Activated CD8-positive, alpha-beta T cell treated with anti-CD3 and anti-CD28 coated beads, Interleukin-2, amount 10 ng/mL, durations not matched to agents 7 days and 5 days (primary cell): ENCODE measurements at places on chromosomes 3 and 15.

DNA sequence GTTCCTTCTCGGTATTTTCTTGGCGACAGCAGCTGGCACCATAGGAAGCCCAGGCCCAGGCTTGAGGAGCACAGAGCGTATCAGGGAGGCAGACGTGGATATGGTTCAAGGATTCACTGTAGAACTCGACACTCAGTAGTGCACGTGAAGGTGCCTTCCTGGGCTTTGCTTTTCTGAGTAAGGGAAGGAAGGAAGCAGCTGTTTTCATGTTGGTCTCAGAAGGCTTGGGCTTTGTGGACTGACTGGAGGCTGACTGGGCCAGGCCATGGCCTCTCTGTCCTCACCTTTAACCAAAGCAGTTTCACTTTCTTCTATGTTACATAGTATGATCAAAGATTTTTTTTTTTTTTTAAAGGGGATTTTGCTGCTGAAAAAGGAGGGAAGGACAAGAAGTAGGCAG is 6.9 kb upstream of the GHRL start:
- DNase-seq: no peak

- no peak for DNase-seq
These were observed 2.5 kb downstream of the TCTA start for GRCh38 chr3:49414753-49415152.

DNA sequence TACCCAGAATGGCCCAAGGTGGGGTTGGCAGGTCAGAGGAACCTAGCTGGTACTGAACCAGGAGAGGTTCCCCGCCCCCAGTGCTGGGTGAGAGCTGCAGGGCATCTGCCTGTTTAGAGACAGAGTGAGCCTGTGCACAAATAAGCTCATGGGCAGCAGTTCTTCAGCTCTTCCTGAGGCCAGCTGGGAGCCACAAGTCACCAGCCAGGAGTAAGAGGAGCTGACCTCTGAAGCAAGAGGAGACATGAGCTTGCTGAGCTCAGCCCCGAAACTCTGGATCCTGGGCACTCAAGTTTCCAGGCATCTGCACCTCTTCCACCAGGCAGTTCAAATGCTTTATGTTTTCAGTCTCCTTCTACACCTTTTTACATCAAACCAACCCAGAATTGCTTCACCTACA is 2.1 kb downstream of the RTP2 start:
- DNase-seq: no peak

GRCh38 chr15:101540480-101541239 is 51.2 kb upstream of the PCSK6 start:
- no peak for DNase-seq

DNA sequence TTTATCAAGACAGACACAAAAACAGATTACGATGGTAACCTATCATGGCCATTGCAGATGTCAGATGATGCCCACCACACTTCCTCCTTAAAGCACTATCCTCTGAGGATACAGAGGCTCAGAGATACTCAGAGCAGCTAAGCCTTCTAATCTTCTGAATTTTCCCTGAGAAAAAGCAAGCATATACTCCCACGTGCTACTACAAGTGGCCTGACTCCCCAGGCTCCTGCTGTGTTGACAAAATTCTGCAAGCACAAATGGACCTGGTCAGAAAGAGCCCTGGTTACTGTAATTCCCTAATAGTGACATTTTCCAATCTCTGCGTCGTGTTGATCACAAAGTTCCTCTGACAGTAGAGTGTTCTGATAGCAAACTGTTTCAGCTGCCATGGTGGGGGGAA is 207.1 kb downstream of the KCNMB2 start:
- no peak for DNase-seq

DNA sequence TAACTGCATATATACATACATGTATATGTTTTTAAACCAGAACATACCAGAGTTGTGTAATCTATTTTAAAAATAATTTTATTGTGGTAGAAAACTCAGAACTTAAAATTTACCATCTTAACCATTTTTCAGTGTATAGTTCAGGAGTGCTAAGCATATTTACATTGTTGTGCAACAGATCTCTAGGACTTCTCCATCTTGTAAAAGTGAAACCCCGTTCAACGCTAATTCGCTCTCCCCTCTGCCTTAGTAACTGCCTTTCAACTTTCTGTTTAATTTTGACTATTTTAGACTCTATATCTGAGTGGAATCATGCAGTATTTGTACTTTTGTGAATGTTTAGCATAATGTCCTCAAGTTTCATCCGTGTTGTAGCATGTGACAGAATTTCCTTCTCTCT is 51.8 kb upstream of the SSR3 start:
- DNase-seq: no peak

- DNase-seq: peak; percentile 63
These were observed 34.4 kb downstream of the PAQR9 start for GRCh38 chr3:142929109-142929508.

DNA sequence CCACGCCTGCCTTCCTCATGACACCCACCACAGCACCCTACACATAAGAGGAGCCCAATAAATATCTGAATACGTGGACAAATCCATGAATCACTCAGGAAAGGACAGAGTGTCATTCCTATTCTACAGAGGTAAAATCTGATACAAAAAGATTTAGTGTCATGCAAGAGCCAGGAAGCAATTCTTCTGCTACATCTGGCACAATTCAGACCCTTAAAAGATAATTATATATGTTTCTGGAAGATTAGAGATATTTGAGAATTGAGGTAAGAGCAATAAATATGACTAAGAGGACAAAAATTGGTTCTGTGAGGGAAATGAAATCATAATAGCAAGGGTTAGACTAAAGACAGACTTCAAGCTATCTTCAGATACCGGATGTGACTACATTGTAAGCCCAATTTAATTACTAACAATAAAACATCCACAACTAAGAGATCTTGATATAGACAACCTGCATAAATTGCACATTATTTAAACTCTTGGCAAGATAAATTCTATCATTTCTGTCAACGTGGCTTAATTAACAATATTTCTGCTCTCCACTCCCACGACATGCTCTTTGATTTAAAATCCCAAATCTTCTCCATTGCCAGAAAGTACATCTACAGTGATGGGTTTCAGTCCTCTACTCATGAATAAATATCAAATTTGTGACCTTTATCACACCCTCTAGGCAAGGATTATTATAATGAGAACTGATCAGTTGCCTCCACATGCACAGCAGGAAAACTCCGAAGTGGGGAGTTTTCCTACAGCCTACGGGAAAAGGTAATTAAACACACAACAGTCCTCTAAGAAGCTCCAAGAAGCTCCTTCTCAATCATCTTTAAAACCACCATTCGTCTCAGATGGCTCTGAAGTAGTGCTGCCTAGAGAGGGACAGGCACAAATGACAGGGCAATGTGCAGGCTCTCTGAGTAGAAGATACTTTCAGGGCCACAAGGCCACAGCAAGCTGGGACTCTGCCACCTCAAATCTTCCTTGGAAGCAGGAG is 32.6 kb downstream of the MB21D2 start:
- DNase-seq: no peak

GRCh38 chr3:150238995-150239619 is 169.0 kb upstream of the TSC22D2 start:
- no peak for DNase-seq

GRCh38 chr3:129625072-129625874 is 18.8 kb upstream of the PLXND1 start:
- no peak for DNase-seq

GRCh38 chr15:45585069-45585791 is 1.9 kb upstream of the BLOC1S6 start:
- no peak for DNase-seq

GRCh38 chr3:186506857-186507256 is 37.3 kb downstream of the CRYGS start:
- no peak for DNase-seq

DNA sequence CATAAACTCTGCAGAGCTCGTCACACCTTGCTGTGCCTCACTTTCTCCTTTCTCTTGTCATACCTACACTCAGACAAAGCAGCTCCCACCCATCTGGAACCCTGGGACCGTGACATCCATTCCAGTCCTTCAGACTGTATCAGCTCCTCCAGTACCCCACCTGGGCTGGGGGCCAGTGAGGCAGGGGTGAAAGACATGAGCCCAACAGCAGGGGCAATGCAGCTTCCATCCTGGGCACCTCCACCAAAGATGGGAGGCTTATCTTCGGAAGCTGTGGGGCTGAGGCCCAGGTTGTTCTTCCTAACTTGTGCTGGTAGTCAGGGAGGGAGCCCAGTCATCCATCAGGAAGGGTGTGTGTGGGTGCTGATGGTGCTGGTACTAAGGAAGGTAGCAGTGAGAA is 109.2 kb downstream of the EEFSEC start:
- DNase-seq: no peak

DNA sequence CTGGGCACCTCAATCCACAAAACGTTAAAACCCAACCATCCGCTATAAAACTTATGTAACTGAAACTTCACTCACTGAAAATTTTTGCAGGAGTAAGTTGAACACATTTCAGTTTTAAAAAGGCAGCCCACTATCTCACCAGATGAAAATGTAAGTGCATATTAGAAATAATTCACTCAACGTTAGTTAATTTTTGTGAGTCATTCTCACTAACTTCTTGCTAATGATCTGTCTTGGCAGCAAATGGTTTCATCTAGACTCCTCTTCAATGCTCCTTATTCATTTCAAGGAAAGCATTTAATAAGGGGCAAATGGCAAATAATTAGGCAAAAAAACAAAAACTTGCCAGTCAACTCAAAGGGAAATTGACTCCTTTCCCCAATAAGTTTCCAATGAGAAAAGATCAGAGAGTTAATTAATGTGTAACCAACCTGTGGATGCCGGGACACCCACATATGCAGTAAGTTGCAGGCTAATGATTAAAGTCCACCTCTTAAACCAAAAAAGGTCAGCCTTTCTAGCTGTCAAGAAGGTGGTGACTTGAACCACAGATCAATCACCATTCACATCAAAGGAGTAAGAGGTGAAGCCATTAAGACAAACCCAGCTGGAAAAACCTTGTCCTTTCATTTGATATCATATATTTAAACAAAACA is 22.9 kb upstream of the PRICKLE2 start:
- DNase-seq: no peak

- no peak for DNase-seq
These were observed 51.5 kb downstream of the CFAP92 start for GRCh38 chr3:128942161-128942952.

DNA sequence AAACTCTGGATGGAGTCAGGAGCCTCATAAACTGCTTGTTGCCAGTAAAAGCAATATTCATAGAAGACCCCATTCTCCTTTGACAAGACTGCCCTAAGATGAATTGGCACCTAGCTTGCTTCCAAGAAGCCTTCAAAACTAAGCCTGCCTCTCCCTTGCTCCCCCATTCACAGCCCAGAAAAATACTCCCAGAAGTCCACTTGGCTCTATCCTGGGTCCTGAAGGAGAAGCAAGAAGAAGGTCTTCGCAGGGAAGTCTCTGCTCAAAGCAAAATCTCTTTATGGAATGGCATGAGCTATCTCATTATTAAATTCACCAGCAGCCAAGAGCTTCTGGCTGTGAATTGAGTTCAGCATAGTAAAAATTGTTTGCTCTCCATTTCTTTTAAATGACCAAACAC is 230.2 kb upstream of the ARRDC4 start:
- no peak for DNase-seq

DNA sequence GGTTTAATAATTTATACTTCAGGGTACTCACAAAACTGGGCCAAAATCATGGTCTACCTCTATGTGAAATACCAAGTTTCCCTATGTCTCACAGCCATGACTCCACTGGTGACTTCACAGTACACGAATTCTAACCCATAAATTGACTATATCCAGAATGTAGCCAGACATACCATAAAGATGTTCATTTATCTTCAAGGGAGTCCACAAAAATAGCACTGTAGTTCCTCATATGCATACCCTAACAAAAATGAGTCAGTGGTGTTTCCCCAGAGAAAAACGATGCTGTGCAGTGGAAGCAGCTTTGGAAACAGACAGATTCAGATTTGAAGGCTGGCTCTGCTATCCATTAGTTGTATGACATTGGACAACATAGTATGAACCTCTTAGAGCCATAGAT is 438.8 kb downstream of the FHIT start:
- DNase-seq: no peak

DNA sequence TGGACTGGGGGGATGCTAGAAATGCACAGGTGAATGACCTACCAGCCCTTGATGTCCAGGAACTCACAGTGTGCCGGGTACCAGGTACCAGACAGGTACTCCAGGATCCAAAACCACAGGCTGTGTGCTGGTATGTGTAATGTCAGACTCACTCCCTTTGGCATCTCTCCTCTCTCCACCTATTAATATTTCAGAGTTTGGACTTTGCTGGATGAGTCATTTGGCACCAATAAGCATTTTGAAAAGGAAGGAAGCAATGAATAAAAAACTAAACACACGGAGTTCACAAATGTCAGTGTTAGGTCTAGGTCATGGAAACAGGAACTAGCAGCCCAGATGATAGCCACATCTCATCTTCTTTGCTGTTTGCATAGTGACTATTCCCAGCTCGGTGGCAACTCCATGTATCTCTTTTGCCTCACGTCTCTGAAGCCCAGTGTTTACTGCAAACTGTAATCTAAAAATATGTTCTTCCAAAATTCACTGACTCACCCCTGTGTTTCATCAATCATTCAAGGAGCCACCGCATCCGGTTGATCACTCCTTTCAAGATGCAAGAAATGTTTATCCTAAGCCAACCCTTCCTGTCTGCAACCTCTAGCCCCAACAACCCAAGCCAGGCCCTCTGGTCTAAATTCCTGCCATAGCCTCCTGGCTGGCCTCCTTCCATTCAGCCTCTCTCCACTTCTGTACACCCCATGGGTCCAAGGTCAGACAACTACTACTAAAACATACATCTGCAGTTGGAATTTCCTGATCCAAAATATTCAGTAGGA is 8.4 kb downstream of the ITGB5 start:
- peak; percentile 56 for DNase-seq

GRCh38 chr15:35289024-35289617 is 204.0 kb upstream of the NANOGP8 start:
- DNase-seq: no peak

DNA sequence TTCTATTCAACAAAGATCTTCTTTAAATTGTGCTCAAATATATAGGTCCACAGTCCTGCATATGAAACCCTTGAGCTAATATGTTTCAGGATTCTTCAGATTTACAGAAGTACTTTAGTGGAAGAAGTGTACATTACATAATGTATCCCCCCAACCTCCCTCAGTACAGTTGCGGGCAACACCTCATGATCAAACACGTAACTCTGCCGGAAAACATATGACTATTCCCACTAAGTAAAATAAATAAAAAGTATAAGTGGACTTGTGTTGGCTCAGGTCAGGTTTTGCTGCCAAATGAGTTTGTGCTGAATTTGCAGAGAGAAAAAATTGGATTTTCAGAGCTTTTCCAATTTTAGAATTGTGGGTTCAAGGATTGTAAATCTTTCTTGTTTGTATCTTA is 267.6 kb upstream of the MDFIC2 start:
- DNase-seq: no peak

- DNase-seq: no peak
These were observed 110.2 kb upstream of the UMPS start for GRCh38 chr3:124619887-124620599.

- no peak for DNase-seq
These were observed 180.6 kb downstream of the PLCL2 start for GRCh38 chr3:17065315-17065714.

DNA sequence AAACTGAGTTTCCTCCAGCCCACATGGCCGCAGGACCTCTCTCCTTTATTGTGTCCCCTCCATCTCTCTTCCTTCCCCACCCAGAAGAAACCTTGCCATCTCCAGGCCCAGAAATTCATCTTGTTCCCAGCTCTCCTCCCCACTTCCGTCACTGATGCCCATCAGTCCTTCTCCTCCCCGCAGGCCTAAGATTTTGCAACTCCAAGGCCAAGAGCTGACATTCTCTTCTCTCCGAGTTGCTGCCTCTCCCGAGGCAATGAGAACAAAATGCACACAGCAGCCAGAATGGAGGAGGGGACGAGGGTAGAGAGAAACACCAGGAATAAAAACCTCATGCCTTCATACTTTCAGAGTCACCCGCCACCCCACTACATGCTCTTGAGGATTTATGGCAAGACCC is 526.5 kb upstream of the PROK2 start:
- no peak for DNase-seq
